ENCODE measurements at places on chromosomes 6 and 20.

- DNase-seq, result no peak
These were observed 180.2 kb upstream of the CCN2 start for GRCh38 chr6:132131351-132131750.

GRCh38 chr6:144753023-144753705, 468.0 kb downstream of the UTRN start:
- no peak for DNase-seq

DNA sequence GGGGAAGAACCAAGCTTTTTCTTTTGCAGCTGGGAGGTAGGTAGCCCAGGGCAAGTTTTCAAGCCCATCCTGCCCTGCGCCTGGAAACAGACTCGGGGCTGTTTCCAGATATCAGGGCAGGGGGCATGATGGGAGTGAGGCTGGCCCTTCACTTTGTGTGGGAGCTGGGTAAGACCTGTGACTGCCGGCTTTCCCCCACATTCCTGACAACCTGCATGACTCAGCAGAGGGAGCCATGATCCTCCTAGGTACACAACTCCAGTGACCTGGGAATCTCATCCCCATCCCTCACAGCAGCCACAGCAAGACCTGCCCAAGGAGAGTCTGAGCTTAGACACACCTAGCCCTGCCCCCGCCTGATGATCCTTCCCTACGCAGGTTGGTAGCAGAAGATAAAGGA, 280.8 kb downstream of the SOX4 start:
- peak; percentile 58 for DNase-seq

DNA sequence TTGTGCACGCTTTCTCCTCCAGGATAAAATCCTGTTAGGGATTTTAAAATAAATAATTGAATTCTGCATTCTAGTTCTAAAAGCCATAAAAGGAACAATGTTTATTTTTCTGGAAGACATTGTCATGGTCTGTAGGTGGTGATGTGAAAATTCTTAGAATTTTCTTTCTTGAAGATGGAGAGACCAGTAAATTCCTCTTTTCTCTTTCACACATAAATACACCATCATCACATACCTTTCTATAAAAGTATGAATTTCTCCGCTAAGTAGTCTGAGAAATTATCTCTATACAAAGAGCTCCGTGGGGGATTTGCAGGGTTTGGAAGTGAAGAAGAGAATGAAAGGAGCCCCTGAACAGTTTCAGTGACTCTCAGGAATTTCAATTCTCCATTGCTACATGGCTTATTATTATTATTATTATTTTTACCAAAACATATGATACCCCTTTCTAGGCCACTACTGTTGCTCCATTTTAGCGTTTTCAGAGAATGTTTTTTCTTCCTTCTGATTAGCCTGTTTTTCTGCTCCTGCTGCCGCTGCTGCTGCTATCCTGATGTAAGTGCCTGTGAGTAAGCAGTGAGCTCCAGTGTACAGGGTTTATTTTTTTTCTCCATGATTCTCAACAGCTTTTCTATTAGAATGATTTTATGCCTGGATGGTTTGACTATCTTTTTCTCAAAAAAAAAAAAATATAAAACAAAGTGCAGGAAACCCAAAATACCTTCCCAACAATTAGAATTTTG, 145.8 kb downstream of the SAMD5 start:
- DNase-seq, result no peak

GRCh38 chr20:62788607-62789006, 7.7 kb upstream of the MRGBP start:
- DNase-seq, result no peak

DNA sequence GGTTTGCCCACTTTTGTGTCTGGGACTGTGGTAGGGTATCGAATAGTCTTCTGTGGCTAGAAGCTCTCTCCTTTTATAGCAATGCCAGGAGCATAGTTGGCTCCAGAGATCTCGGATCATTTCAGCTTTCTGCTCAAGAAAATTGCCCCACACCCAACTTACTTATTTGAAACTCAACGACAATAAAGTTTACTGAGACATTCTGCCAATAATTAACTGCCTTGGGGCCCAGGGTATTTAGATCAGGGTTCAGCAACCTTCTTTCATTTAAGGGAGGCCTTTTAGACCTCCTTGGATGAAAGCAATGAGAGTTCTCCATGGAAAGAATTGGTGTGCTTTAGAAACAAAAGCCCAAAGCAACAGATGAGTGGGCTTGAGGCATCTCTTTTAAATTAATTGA, 53.8 kb upstream of the GMPR start:
- DNase-seq, result no peak

DNA sequence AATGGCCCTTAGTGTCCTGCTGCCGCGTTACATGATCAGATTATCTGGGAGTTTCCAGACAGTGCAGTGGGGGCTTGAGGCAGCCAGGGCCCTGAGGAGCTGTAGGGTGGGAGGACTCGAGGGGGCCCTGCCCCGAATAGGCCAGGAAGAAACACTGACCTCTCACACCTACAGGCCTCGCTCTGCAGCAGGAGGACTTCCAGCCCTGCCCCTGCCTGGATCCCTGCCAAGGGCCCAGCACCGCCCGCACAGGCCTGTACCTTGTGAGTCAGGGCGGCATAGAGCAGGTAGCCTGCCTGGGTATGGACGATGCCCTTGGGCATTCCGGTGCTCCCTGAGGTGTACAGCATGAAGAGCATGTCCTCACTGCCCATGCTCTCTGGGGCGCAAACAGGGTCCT, 30.1 kb upstream of the APMAP start:
- peak; percentile 67 for DNase-seq

- no peak for DNase-seq
These were observed 495.4 kb downstream of the CDH26 start for GRCh38 chr20:60453388-60454246.

DNA sequence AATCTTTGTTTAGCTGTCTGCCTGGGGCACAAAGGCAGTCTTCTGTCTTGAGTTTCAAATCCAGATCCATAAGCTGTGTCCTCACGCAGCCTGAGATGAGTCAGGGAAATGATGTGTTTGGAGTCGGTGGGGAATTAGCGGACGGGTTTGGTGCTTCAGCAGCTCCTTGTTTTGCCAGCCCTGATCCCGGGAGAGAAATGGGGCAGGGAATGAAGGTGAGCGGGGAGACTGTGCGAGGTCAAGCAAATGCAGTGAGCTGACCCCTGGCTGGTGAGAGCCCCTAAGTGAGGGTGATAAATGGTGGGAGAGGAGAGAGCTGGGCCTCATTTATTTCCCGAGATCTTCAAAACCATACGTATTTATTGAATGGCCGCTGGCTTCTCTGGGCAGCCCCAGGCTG, 21.6 kb downstream of the DUSP22 start:
- no peak for DNase-seq

DNA sequence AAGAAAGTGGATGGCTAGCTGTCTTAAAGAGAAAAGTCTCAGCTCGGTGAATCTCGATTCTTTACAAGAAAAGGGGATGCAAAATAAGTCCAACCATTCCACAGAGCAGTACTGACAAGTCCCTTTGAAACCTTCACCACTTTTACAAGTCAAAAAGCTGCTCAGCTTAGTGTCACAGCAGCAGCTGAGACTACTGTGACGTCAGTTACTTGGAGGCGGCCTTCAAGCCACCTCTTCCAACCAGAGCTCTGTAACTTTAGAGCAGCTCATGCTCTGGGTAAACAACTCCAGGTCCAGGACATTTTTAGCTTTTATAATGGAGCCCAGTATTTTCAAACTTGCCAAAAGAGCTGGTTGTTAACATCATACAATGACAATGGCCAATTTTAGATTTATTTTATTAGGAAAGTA, at the start of gene KIAA0408:
Gene KIAA0408 (minus strand): TSS at position 159 of the 411 bp plus-strand sequence. CDS start 5,408 bp downstream, outside the sequence.
- DNase-seq, result no peak

DNA sequence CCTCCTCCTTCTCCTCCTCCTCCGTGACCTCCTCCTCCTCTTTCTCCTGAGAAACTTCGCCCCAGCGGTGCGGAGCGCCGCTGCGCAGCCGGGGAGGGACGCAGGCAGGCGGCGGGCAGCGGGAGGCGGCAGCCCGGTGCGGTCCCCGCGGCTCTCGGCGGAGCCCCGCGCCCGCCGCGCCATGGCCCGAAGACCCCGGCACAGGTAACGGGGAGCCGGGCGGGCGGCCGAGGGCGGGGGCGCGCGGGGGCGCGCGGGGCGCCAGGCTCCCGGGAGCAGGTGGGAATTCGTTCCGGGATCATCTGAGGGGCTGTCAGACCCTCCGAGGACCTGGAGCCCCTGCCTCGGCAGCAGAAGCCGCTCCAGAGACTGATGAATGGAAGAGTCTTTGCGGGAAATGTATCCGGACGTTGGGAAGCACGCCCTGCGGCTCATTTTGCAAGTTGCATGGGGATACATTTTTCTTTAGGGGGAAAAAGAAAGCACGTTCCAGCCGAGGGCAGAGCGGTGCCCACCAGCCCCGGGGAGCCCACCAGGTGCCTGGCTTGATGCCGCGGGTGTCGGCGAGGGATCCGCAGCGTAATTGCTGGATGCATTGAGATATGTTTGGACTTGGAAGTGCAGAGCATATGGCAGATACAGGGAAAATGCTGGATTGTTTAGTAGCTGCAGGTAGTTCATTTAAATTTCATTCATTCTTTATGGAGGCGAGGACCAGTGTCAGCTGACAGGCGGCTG, 394 bp downstream of the MYB start:
- DNase-seq, result peak; percentile 59

GRCh38 chr6:31652925-31653724, 664 bp upstream of the BAG6 start:
- DNase-seq, result peak; percentile 95

DNA sequence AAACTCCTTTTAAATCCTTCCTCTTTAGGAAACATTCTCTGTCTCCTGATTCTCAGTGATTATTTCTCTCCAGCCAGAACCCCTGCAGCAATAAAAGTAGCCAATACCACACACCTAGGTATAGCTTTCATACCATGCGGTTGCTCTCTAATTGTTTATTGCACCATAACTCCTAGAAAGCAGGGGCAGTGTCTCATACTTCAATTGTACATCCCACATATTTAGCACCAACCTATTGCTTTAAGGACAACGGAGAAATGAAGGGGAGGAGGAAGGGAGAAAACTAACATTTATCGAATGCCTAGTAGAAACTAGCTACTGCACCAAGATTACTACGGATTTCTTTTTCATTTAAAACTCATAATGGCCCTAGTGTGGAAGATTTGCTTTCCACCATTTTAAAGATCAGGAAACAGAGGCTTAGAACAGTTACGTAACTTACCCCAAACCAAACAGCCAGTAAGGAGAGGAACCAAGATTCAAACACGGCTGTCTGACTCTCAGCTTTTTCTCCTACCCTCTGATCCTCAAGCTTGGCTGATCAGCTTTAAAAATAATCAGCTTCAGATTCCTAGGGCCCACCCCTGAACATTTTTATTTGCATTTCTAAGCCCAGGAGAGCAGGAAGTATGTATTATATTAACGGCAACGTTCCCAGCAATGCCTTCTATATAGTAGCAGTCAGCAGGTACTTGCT, 43.4 kb upstream of the ATXN1 start:
- DNase-seq, result no peak

- no peak for DNase-seq
These were observed 188.8 kb downstream of the BACH2 start for GRCh38 chr6:90107771-90108282.

- no peak for DNase-seq
These were observed 1.9 kb upstream of the CUL9 start for GRCh38 chr6:43180058-43180457.

- no peak for DNase-seq
These were observed 206.8 kb downstream of the SIM1 start for GRCh38 chr6:100257793-100258395.

- DNase-seq, result no peak
These were observed 442.6 kb upstream of the MARCKS start for GRCh38 chr6:113414511-113414910.

GRCh38 chr6:43146261-43146660, 24.8 kb upstream of the SRF start:
- no peak for DNase-seq

- no peak for DNase-seq
These were observed 6.6 kb downstream of the TM9SF4 start for GRCh38 chr20:32116079-32116521.

DNA sequence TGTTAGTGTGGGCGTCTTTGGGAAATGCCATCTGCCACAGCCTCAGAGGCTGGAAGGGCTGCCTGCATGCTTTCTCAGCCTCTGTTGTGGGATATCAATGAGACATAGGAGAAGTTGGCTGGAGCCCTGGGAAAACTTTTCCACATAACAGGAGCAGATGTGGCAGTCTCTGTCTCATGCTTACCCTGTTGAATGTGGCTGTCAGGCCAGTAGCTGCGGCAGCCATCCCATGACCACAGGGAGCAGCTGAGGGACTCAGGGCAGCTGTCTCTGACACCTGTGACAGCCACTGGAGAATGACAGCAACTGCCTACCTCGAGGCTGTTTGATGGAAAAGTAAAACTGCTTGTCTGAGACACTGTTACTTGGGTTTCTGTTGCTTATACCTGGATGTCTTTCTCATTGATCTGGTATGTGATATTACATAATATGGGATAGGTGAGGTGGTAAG, 64.4 kb downstream of the TULP4 start:
- no peak for DNase-seq

DNA sequence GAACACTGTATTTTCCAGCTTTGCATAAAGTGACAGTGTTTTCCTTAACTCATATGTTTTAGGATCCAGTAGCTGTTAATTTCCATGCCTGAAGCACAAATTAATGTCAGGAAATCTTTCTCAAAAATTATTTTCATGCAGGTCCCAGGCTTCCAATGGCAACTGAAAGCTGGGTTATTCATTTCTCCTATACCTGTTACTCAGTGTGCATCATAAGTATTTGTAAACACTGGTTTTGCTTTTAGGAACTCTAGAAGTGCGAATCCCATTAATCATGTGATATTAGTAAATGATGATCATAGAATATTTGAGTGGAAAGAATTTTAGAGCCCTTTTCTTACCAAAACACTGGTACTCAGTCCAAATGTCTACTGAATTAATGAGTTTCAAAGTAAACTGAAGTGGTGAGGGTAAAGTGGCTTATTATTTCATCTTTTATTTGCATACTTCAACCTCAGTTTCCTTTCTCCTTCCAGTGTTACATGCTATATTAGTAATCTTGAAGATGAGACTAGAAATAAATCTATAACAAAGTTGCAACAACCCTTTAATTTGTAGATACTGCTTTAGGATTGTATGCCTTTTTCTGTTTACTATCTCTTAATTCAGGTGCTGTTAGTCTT, 124.0 kb downstream of the ZFAND3 start:
- no peak for DNase-seq

DNA sequence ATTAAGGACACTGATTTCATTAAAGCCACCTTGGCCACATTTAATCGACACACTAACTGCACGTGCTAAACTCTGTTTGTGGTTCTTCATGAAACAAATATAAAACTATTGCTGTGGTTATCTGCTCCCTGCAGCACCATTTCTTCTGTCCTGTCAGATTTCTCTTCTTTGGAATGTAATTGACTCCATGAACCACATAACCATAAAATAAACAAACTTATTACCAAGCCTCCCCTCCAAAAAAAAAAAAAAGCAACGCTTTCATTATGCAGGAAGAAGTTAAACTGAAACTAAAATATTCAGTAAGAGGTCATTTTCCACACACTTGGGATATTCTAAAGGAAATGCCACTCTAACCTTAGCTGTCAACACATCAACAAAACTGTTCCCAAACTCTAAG, 319.1 kb upstream of the NT5E start:
- DNase-seq, result no peak

DNA sequence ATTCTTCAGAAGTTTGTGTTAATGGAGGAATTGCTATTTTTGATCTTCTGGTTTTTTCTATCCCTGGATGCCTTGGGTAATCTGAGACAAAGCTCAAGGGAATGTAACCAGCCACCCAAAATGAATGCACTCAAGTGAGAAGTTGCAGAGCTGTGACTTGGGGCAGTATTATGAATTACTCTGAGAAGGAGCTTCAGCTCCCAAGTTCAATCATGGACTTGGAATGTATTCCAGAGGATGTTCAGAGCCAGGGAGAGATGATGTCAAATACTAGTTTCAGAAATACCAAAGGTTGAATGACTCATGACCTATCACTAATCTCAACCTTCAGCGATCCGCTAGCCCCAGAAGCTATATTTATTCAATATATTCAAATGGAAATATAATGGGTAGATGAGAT, 375.2 kb upstream of the PLCB4 start:
- DNase-seq, result no peak

Measured in suprapubic skin (tissue), 4 donors.